ENCODE measurements at places on chromosomes 2 and 18. TPM values are rescaled to one million over a fixed set of nuclear protein-coding genes. Genes with fewer than 3 reads are reported as not detected.

The MYCN gene
- total RNA-seq = 9.5 TPM

The LIPG gene
- 6.1 TPM for total RNA-seq

The GAL3ST2 gene
- not detected for total RNA-seq

The INHBB gene
- total RNA-seq = 21.1 TPM

The SEC11C gene
- total RNA-seq = 18.5 TPM

The C2orf80 gene
- total RNA-seq = not detected

The DUSP2 gene
- total RNA-seq = 0.99 TPM

The BABAM2 gene
- total RNA-seq = 14.7 TPM

The C2orf66 gene
- not detected for total RNA-seq

The GKN1 gene
- total RNA-seq = not detected

The CGREF1 gene
- 1.7 TPM for total RNA-seq

The SPDYA gene
- total RNA-seq = 0.20 TPM

The PTPRN gene
- total RNA-seq = not detected

The RTP5 gene
- total RNA-seq = not detected

The REG3G gene
- not detected for total RNA-seq
